Endodermal cell (in vitro differentiated cells): ENCODE measurements at places on chromosomes 7 and 10.

DNA sequence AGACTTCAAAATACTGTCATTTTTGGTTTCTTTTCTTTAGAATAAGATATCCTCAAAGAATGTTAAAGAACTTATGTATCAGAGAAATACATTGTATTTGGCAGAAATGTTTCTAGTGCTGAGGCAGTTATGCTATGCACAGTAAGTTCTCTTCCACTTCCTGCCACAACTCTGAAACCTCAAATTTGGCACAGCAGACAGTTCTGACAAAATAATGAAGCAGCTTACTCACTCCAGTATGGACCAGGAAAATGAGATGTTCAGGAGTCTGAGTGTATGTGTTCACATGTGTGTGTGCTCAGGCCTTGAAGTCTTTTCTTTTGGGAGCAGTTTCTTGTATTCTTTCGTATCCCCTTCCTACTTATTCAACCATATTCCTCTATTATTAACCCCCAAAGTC, 197.0 kb upstream of the AGK start:
- no peak for DNase-seq

DNA sequence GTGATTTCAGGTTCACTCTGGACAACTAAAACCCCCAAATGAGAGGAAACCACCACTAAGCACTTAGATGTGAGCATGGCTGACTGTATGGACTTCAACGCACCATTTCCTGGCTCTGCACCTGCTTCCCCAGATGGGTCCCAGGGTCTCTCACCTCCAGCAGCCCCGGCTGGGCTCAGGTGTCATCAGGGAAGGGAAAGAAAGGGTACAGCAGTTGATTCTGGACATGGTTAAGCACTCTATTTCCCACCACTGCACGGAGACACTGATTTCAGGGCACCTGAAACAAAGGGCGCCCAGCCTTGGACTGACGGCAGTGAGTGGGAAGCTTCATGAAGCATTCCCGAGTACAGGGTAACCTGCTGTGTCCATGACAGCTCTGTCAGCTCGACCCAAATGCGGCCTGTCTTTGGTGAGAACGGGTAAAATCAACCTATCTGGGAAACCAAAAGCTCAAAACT, 19.0 kb downstream of the FAM53B start:
- no peak for DNase-seq

DNA sequence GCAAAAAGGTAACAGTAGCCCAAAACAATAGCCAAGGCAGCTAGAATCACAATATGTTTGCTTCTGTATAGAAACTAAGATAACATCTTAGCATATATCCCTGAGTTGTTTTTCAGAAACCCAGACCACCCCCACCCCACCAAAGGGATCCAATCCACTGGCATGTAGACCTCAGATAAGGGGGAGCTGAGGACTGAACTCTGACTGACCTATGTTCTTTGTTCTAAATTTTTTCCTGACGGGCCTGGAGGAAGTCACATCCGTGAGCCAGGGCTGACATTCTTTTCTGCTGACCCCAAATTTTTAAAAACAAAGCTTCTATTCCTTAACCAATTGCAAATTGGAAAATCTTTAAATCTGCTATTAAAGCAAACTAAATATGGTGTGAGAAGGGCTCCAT, 493.9 kb upstream of the IGFBP3 start:
- no peak for DNase-seq

DNA sequence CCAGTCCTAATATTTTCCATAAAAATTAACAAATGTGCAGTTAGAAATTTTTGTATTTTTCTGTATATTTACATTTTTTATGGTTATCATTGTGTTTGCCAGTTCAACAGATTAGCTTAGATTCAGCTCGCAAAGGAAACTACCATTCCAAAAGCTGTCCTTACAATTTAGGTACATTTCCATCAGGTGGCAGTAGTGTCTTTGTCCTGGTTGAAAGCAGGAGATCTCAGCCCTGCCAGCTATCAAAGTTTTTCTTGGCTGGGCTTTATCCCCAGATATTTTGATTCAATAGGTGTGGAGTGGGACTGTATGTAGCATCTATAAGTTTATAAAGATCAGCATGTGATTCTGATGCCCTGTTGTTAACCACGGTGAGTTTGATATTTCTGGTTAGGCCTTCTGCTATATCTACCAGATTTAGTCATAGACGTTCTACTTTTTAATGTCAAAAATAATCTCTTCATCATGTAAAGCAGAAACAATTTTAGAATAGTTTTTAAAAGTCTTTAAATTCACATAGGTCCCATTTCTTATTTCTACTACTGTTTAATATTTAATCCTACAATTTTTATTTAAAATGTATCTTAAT, 15.5 kb upstream of the ICA1 start:
- DNase-seq: peak; percentile 52

- DNase-seq: no peak
Measured at GRCh38 chr10:62766386-62766785, 38.1 kb upstream of the ADO start.

DNA sequence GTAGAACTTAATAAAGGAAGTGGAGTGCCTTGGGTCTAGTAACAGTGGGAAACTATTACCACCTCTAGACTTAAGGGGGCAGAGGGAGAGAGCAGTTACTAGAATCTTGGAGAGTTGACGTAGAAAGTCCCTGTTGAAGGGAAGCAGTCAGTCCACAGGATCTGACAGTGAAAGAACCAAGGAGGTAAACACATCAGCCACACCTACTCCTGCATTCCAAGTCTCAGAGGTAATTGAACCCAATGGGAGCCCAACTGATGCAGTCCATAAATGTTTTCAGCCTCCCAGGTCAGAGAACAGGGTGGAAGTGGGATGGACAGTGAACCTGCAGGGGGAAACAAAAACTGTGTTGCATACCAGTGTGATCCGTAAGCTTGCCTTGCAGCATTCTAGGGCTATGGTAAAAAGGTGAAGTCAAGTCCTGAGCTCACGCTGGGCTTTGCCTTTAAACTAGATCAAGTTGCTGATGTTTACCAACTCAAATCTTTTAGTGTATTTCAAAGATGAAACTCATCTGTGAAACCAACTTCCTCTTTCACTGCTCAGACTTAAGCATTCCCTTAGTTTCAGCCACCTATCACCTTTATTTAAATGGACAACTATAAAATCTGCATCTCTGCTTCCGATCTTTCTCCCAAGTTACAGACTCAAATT, 57.2 kb downstream of the SLC16A12 start:
- DNase-seq: peak; percentile 75

GRCh38 chr10:58473976-58474375, 38.7 kb upstream of the BICC1 start:
- no peak for DNase-seq

GRCh38 chr10:88707429-88708155, 1.5 kb downstream of the LIPK start:
- DNase-seq: no peak

DNA sequence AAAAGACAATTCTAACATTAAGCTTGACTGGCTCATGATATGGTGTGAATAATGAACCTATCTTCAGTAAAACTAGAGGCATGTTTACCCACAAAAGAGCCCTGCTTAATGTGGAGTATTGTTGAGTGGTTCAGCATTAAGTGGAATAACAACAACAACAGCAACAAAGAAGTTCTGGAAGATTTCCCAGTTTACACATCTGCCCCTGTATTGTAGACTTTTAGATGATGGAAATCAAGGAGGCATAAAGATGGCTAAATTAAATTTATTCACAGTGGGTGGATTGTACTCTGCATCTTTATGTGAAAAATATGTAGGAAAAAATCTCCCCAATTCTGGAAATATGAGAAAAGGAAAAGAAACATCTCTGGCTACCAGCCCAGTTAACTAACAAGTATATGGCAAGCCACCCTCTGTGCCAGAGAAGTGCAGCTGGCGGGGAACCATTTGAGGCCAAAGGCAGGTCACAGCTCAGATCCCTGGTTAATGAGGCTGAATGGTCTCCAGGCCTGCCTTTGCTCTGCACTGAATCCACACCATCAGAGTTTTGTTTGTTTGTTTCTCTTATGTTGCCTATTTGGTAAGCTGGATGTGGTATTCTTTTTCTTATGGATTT, 186.0 kb downstream of the SEMA3D start:
- DNase-seq: no peak

- no peak for DNase-seq
Measured at GRCh38 chr10:62764011-62764410, 40.5 kb upstream of the ADO start.

DNA sequence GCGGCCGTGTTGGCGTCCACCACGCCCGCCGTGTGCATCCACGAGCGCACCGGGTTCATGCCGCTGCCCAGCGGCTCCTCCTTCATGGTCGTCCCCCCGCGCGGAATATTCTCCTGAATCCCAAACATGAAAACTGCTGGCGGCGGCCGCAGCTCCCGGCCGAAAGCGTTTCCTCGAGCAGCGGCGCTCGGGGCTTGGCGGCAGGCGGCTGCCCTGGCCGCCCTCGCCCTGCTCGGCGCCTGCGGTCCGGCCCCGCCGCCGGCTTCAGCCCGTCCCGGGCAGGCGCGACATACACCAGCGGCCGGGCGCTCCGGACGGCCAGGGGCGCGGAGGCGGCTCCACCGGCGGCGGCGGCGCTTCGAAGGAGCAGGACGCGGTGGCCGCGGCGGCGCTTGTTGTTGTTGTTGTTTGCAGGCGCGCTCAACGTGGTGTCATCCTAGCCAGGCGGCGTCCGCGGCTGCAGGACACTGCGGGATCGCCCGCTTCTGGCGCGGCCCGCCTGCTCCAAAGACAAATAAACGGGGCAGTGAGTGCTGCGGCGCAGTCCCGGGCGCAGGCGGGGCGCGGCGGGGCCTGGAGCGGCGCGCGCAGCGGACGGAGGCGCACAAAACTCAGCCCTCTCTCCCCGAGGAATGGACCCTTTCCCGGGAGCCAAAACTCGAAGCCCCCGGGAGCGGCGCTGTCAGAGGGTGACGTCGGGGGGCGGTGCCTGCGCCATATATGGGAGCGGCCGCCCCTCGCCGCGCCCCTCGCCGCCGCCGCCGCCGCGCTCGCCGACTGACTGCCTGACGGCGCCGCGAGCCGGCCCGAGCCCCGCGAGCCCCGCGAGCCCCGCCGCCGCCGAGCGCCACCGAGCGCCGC, at the start of gene EBF3:
Gene EBF3, minus strand, starts transcription at position 634 of the 861 bp plus-strand sequence. Its CDS starts 506 bp downstream, at position 128.
- DNase-seq: peak; percentile 93

GRCh38 chr7:101939136-101939695, 121.8 kb downstream of the CUX1 start:
- no peak for DNase-seq

- no peak for DNase-seq
Measured at GRCh38 chr7:21939858-21940372, 5.8 kb downstream of the CDCA7L start.

DNA sequence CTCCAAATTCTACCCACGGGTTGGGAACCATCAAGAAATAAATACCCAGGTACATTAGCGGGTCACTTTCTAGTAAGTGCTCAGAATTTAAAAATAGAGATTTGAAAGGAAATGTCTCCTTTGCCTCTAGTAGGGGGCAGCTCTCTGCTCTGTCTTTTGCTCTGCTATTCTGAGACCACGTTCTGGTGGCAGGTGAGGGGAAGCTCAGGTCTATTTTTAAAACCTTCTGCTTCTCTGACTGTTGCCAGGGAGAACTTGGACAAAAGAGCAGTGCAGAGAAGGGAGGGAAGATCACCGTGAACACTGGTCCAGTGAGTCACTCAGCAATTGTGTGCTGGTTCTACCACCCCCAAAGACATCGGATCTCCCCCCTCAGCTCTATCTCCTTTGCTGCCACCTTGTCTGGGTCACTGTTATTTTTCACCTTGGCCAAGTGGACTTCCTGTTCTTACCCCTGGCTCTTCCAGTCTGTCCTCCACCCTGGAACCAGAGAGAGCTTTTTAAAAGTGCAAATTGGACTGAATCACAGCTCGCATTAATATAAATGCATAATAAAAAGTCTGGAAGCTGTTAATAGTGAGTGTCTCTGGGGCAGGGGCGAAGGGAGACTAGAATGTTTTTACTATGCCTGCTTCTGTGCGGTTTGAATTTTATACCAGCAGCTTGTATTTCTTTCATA, 72.4 kb upstream of the LOXL4 start:
- no peak for DNase-seq

GRCh38 chr7:159098424-159098786, 46.3 kb downstream of the VIPR2 start:
- DNase-seq: peak; percentile 36

DNA sequence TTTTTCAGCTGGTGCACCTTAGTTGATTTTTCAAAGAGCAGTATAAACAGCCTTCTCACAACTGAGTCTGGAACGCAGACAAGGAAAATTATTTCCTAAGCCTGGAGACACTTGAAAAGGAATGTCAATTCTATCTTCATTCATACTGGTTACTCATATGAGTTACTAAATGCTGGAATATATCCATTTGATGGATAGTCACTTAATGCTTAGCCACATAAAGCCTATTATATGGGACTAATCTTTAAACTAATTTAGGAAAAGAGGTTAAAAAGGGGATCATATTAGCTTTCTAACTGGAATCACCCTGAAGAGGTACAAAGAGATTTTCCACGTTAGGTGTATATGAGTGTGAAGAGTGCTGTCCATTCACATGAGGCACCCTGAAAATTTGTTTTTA, 1.7 kb upstream of the HOXA4 start:
- no peak for DNase-seq

GRCh38 chr7:107661081-107661864, 645 bp downstream of the SLC26A4 start:
- peak; percentile 89 for DNase-seq

GRCh38 chr7:73517241-73517995, 4.7 kb downstream of the BAZ1B start:
- DNase-seq: no peak

- peak; percentile 70 for DNase-seq
Measured at GRCh38 chr10:13587391-13587790, 626 bp downstream of the PRPF18 start.

DNA sequence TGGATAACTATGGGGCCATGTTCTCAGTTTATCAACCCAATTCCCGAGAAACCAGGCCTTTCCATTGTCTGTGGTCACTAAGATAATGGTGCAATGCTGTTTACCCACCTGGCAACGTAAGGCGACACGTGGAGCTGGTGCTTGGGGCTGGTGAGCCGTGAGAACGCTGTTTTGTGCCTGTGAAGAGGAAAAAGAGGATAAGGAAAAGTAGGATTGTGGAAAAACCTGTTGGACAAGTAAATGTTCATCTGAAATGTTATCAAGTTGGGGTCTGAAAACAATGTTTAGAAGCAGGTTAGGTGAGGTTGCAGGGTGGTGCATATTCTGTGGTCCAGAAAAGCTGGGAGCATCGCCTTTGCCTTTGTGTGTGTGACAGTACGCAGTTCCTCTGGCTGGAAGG, 88.5 kb downstream of the PPP1R17 start:
- no peak for DNase-seq
